ENCODE measurements at places on chromosomes 2 and 18. TPM values are rescaled to one million over a fixed set of nuclear protein-coding genes. Genes with fewer than 3 reads are reported as not detected.

The APOB gene
- 0.40 TPM for total RNA-seq

The SERPINB7 gene
- total RNA-seq = not detected

The NEU2 gene
- not detected for total RNA-seq

The PRKD3 gene
- total RNA-seq = 84.1 TPM

The ABCG8 gene
- total RNA-seq = not detected

The ATP9B gene
- 19.4 TPM for total RNA-seq

The LHCGR gene
- total RNA-seq = not detected

The COL5A2 gene
- 188 TPM for total RNA-seq

The SLC16A14 gene
- total RNA-seq = 0.21 TPM

The POTEF gene
- total RNA-seq = under 0.01 TPM

The INO80B gene
- total RNA-seq = 13.1 TPM

The ADAM23 gene
- total RNA-seq = 15.3 TPM

The CARF gene
- 2.4 TPM for total RNA-seq

The TUBB8B gene
- total RNA-seq = not detected

The MPP4 gene
- total RNA-seq = 9.0 TPM

The ZNF396 gene
- 0.53 TPM for total RNA-seq

The ONECUT2 gene
- under 0.01 TPM for total RNA-seq

The SFTPB gene
- total RNA-seq = not detected

The UGT1A8 gene
- not detected for total RNA-seq

The SNED1 gene
- 12.8 TPM for total RNA-seq

The RNF152 gene
- total RNA-seq = 76.5 TPM

The MTCL1 gene
- total RNA-seq = 17.5 TPM

The AGXT gene
- not detected for total RNA-seq

The EHD3 gene
- total RNA-seq = 1.7 TPM

The RGPD4 gene
- not detected for total RNA-seq

The EPG5 gene
- 11.5 TPM for total RNA-seq

Measured in pulmonary artery endothelial cell (primary cell).